ENCODE measurements at places on chromosomes 12 and 14.

GRCh38 chr12:51974646-51975045 is 23.1 kb downstream of the ACVR1B start:
- DNase-seq = no peak

GRCh38 chr12:102438047-102438826 is 42.1 kb downstream of the IGF1 start:
- DNase-seq = no peak

DNA sequence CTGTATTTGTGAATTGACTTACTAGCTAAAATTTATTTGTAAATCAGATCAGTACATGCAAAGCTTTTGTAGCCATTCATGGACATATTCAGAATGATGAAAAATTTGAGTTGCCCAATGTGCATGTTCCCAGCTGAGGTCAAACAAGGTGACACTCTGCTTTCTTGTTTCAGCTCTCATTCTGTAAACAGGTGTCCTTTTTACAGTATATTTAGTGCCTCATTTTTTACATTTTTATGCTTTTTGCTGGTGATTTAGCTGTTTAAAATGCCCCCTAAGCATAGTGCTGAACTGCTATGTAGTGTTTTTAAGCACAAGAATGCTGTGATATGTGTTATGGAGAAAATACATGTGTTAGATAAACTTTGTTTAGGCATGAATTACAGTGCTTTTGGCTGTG is 76.3 kb downstream of the MIA2 start:
- DNase-seq = no peak

DNA sequence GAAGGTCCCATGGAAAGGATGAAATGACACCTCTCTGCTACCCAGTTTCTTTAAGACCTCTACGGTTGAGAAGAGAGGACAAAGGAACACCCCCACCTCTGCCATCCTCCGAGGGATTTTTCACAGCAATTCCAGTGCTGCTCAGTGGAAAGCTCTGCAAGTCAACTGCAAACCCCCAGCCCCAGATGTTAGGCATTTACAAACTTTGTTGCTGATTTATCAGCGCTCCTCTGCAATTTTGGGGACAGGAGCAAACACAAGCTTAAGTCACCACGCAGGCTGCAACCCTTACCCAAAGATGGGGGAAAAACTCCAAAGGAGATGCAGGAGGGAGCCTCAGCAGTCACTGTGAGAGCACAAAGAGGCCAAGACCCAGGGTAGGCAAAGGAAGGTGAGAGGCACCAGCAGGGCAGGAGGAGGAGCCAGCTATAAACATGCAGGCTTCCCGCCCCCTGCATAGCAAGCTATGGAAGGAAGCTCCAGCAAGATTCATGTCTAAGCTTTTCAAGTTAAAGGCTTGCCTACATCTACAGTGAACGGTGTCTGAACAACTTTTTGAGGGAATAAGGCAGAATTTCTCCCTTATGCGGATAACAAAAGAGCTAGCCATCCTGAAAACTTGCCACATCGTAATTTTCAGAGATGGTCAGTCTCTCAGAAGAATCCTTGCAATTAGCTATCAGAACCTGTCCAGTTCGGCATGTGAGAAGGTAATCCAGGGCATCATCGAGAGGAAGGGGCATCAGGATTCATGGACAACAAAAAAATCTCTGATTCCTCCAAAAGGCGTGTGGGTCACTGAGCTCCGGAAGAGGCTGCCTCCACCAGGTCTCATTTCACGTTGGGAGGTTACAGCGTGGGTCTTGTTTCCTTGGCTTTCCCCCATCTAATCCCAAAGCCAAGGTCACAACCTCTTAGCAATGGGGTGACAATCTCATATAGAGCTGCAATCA is 3.9 kb downstream of the CTDSP2 start:
- no peak for DNase-seq

GRCh38 chr12:105801351-105801750 is 337.4 kb downstream of the NUAK1 start:
- no peak for DNase-seq

DNA sequence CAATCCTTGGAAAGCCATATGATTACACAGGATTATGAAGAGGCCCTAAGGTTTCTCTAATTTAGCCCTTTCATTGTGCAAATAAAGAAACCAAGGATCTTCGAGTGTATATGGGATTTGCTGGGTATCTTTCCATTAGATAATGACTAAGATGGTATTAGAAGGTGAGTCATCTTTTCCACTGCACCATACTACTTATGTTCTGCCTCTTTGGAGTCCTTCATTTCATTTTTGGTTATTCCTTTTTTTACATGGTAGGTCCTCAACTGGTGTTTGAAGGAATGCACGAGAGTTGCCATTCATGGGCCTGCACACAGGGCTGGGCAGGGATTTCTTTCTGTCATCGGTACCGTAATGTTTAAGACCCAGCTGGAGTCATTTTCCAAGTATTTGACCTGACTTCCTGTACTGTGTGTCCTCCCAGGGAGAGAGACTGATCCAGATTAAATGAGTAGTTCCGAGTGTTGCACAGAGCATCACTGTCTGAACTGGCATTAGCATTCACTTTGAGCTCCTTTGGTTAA is 85.7 kb downstream of the BORCS5 start:
- DNase-seq = no peak

DNA sequence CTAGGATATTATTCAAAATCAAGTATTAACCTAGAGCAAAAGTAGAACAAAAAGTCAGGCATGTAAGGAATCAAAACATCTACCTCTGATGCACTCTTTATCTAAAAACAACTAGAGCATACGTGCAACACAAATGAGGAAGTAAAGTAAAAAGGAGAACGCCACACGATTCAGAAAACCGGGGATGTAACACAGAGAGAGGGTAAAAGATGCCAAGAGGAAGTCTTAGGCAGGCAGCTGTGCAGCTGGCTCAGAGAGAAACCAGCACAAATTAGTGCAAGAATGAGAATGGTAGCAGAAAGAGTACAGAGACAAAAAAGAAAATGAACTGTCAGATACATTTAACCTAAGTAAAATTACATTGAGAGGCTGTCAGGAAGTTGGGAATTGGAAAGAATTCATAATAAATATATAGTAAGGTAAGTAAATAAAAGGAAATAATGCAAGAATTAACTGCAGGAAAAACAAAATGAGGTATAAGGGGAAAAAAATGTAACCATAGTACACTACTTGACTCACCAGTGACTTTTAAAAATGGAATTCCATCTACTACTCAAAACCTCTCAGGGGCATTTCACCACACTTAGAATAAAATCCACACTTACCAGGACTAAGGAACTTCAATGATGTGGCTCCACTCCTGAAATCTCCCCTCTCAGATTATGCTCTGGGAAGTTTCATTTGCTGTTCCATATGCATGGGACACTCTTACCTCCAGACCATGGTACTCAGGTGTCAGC is 17.1 kb downstream of the BCAT1 start:
- no peak for DNase-seq

DNA sequence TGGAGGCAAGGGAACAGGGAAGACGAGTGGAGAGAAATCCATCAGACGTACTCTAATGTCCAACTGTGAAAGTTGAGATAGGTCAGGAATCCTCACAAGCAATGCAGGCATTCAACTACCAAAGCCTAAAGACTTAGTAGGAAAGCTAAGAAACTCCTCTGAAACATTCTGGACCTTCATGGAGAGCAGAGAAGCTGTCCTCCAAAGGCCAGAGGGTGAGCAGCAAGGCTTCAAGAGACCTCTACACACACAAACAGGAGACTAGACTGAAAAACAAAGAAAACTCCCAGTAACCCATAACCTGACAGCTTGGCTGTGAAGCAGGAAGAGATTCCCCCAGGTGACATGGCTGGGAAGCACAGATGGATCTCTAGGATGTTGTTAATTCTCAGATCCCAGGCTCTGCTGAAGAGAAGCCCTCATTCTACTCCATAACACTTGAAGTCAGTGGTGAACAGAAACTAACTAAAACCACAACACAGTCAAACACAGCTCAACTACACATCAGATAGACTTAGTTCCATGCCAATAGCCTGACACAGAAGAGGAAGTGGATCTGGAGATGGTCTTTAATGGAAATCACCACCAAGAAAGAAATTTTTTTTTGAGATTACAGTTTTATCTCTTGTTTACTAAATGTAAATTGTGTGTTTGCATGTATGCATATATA is 23.2 kb upstream of the LYZ start:
- DNase-seq = no peak

DNA sequence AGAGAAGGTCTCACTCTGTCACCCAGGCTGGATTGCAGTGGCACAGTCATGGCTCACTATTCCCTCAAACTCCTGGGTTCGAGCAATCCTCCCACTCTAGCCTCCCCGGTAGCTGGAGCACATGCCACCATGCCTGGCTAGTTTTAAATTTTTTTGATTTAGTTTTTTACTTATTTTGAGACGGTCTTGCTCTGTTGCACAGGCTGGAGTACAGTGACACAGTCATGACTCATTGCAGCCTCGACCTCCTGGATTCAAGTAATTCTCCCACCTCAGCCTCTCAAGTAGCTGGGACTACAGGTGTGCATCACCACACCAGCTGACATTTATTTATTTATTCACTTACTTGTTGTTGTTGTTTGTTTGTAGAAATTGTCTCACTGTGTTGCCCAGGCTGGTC is 22.2 kb upstream of the DIP2B start:
- no peak for DNase-seq

DNA sequence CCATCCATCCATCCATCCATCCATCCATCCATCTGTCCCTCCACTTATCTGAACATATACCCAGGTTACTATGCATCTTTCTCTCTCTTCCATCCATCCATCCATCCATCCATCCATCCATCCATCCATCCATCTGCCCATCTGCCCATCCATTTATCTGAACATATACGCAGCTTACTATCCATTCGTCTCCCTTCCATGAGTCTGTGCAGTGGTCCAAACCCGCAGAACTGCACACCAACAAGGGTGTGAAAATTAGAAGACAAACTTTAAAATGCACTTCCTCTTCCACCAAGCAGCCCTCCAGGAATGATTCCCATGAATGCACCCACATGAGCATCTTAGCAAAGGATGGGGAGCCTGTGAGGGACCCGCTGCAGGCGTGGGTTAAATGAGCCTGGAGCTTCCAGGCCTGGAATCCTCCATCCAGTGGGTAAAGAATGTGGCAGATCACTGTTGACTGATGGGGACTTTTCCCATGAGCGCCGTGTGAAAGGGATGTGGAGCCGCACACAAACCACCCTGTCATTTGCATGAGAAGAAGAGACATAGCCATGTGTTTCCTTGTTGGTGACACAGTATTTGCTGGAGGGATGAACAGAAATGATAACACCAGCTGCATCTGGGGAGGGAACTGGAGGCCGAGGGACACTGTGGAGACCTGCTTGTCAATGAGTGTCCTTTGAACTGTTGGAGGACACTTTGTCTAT is 376.6 kb downstream of the ADGRD1 start:
- DNase-seq = peak; percentile 37

- no peak for DNase-seq
Measured at GRCh38 chr14:90971687-90972086, 88.8 kb downstream of the RPS6KA5 start.

DNA sequence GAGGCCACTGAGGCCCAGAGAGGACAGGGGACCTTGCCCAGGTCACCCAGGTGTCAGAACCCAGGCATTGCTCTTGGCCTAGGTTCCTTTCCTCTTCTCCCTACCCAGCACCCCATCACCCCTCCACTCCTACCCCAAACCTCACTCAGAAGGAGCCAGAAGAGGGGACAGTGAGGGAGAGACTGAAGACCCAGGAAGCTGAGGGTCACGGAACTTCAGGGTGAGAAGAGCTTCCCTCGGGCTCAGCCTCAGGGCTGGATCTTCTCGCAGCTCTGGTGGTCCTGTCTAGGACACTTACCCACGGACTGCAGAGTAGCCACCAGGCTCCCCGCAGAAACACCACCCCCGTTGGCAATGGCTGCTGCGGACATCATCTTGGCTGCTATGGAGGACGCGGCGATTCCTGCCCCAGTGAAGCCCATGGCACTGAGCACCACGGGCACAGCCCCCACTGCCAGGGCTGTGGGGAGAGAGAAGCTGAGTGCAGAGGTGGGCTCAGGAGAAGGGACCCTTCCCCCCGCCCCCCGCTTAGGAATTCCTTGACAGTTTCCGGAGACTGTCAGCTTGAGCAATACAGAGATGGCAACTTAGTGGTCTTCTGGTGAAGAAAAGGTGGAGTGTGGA is 1.1 kb downstream of the IFI27L2 start:
- DNase-seq = no peak

DNA sequence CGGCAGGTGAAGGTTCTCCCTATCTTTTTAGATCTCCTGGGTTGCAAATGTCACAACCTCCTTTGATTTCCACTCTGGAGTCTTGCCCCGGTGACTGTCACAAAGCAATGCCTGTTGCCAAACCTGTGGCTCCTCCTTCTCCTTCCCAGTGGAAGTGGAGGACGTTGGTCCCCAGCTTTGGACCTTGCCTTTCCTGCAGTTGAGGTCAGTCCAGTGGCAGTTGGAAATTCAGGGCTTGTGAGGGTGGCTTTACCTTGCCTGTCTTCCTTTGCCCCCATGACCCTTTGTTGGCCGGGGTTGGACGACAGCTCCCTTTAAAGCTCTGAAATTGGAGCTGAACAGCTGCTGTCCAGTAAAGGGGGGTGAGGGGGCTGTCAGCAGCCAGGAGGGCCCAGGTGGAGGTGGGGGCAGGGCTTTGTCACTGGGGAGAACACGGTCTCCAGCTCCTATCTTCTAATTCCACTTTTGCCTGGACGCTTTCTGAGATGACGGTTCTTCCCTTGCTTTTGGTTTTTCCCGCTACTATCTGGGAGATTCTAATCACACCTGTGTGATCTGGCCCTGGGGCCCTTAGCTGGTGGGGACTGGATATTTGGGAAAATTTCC is 4.1 kb downstream of the TEAD4 start:
- no peak for DNase-seq

DNA sequence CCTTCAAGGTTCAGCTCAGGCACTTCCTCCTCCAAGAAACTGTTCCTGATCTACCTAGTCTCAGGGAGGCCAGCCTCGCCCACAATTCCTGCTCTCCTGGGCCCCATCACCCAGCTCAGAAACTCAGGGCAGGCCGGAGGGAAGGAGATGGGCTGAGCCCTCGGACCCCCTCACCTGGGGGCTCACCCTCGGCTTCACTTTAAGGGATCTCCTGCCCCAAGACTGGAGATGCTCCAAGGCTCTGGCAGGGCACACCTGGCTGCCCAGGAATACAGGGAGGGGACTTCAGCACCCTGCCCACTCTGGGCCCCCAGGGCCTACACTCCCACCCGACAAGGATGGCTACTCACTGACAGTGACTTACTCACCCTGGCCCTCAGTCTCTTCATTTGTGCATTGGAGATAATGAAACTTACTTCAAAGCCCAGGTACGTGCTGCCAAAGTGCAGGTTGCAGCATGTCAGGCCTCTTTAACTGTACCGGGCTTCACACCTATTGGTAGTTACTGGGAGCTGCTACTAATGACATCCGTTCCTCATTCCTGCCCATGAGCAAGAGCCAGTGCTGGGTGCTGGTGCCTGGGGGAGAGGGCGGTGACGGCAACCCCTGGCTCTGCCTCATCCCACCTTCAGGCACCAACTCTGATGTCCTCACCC is 21.0 kb upstream of the PPP1R13B start:
- DNase-seq = no peak

Measured in vagina (tissue), 2 donors.